Forelimb muscle (tissue), 1 donor: ENCODE measurements at places on chromosomes 4 and X. TPM values are rescaled to one million over a fixed set of nuclear protein-coding genes. Genes with fewer than 3 reads are reported as not detected.

DNA sequence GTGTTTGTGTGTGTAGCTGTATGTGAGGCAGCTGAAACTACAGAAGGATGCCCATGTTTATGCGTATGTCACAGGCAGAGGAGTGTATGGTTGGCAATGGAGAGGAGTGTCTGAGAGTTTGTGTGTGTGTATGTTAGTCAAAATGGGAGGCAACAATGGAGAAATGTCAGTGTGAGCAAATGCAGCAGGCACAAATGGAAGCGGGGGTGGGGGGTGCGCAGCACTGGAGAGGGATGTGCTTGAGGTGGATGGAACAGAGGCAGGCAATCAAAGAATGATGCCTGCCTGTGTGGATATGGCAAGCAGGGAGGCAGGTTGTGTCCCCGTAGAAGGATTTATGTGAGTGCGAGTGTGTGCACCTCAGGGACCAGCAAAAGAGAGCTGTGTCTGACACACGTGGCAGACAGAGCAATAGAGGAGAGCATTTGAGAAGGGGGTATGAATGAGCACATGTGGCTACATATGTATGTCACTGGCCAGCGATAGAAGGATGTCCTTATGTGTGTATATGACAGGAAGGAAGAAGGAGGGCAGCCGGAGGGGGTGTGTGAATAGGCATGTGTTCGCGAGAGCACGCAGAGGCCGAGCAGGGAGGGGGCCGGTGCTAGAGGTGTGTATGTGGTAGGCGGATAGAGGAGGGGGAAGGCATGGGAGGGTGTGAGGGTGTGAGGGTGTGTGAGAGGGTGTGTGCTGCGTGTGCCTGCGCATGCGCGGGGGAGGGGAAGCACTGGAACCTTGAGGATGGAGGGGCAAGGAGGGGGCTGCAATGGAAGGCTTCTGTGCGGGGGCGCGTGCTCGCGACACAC, 1.1 kb downstream of the PJA1 start:
- DNase-seq, result no peak

DNA sequence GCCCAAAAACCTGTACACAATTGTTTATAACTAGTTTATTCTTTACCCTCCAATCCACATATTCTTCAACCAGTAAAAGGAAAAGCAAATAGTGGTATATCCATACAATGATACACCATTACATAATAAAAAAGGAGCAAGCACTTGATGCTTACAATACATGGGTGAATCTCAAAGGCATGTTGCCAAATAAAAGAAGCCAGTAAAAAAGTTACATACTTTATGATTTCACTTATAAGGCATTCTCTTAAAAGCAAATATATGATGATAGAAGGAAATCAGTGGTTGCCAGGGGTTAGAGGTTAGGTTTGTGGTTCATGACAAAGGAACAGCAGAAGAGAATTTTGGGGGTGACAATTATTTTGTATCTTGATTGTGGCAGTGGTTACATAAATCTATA, 896.1 kb upstream of the LCORL start:
- DNase-seq, result no peak

SSX4 gene
- polyA plus RNA-seq, result not detected

- DNase-seq, result no peak
Measured at GRCh38 chr4:16122308-16122711, 38.5 kb upstream of the PROM1 start.

- no peak for DNase-seq
Measured at GRCh38 chr4:108777388-108777787, 14.5 kb upstream of the ETNPPL start.

COQ2 gene
- 9.8 TPM for polyA plus RNA-seq

DNA sequence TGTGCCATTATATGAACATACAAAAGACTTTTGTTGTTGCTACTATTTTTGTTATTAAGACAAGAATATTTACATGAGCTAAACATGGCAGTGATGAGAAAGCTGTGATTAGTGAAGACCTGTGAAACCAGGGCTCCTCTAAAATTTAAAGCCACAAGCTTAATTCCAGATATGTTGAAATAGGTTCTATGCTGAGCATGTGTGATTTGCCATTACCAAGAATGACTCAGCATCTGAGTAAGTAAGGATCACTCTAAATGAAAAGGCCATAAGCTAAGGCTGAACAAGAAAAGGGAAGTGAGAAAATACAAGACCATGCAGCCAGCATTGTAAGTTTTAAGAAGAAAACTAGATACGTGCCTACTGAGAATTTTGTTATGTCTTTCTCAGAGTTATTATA, 75.9 kb upstream of the CAMK2D start:
- DNase-seq, result no peak

DNA sequence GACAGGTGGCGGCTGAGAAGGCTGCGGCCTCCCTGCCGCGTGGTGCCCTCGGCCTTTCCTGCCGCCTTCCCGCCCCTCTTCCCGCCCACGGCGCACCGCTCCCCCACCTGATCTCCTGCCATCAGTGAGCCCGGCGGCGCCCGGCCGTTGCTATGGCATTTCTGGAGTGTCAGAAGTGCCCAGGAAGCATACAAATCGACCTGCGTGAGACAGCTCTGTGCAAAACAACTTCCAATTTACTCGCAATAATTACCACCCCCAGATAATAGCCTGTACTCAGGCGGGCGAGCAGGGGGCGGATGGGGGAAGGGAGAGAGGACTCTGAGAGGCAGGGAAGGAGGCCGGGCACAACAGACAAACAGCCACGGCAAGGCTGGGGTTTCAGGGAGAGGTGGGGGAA, 16.6 kb upstream of the ERCC6L start:
- DNase-seq, result no peak

DNA sequence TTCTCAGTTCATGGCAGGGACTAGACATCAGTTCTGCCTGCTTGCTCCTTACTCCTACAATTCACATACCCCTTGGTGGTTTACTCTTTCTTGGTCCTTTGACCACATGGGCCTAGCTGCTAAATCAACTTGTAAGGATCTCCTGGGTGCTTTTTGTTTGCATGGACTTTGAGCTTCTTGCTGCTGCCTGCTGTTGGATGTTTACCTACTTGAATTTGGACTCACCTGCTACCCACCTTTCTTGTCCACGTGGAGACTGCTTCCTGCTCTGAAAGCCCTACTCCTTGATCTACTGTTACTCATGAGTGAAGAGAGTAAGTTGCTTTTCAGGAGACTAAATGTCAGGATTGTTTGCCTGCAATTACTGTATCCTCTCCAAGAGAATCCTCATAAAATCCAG, 15.2 kb upstream of the ARHGAP24 start:
- DNase-seq, result no peak

DNA sequence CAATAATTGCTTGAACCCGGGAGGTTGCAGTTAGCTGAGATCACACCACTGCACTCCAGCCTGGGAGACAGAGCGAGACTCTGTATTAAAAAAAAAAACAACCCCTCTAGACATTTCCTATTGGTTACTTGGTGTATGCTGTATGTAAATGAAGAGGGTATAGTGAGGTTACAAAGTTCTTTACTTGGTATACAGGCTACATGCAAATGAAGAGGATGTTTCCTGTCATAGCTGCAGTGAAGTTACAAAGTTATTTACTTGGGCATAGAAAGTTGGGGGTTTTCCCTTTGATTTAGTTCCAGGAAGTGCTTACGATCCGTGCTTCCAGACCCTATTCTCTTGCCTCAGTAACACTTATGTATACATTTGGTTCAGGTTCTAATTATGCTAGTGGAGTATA, 38.4 kb upstream of the CLNK start:
- no peak for DNase-seq

CT45A3 gene
- not detected for polyA plus RNA-seq

- DNase-seq, result no peak
Measured at GRCh38 chr4:142377342-142378091, 468.6 kb downstream of the INPP4B start.

AIFM1 gene
- polyA plus RNA-seq, result 21.3 TPM

XAGE1B gene
- polyA plus RNA-seq, result 0.30 TPM

ZNF518B gene
- 14.5 TPM for polyA plus RNA-seq
